Hair follicle dermal papilla cell (primary cell): ENCODE measurements at places on chromosomes 6 and 20. TPM values are rescaled to one million over a fixed set of nuclear protein-coding genes. Genes with fewer than 3 reads are reported as not detected.

The RBM24 gene
- total RNA-seq, result 1.7 and 3.1 TPM in 2 replicates

The CYB5R4 gene
- total RNA-seq, result 6.9 and 8.0 TPM in 2 replicates

The TSPYL4 gene
- 23.2 and 24.8 TPM in 2 replicates for total RNA-seq

The RIPPLY2 gene
- 0.61 and 0.97 TPM in 2 replicates for total RNA-seq

The TSHZ2 gene
- total RNA-seq, result 1.1 and 2.6 TPM in 2 replicates
